ENCODE measurements at places on chromosomes 12 and 14.
A peak's percentile ranks its signal among the peaks of the same experiment; 100 is the strongest.

- no peak for DNase-seq
Measured at GRCh38 chr12:12726555-12727093, 9.5 kb downstream of the CDKN1B start.

DNA sequence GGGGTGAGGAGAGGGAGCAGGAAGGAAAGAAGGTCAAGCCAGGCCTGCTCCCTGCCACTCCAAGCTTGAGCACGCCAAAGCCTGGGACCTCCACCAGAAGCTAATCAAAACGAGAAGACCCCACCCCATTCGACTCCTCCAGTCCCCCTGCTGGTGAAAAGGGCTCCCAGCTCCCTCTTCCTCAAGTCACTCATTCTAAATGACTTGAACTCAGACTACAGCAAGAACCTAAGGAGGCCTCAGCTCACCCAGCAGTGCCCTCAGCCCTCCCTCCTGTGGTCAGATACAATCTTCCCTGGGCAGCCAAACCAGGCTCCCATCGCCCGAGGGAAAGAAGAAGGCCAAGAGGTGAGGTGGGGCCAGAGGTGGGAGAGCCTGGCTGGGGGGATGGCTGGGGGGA, 17.4 kb downstream of the HDAC7 start:
- no peak for DNase-seq

GRCh38 chr12:130374083-130374482, 36.4 kb downstream of the PIWIL1 start:
- no peak for DNase-seq

- no peak for DNase-seq
Measured at GRCh38 chr12:75656648-75657047, 145.2 kb upstream of the KRR1 start.

GRCh38 chr12:51128919-51129318, 44.0 kb downstream of the TFCP2 start:
- no peak for DNase-seq

DNA sequence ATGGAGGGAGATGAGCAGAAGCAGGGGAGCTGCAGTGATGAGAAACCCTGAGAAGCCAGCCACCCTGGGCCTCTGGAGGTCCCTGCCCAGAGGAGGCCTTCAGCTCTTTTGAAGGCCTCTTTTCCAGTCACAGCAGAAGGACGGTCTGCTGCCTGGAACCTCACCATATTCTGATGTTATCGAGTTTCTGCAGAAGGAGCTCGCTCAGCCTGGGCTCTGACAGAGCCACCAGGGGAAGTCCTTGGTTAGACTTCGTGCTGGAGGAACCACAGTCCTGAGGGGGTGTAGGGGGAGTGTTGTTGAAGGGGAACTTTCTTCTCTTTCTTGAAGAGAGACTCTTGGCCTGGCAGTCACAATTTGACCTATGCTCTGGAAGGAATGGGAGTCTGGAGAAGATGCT, 25.1 kb upstream of the BATF start:
- DNase-seq, result no peak

GRCh38 chr12:79409562-79409961, 281.2 kb downstream of the PAWR start:
- DNase-seq, result no peak

- DNase-seq, result no peak
Measured at GRCh38 chr14:68153275-68153674, 333.7 kb downstream of the RAD51B start.

- no peak for DNase-seq
Measured at GRCh38 chr14:100442498-100443490, 119.7 kb downstream of the SLC25A47 start.

DNA sequence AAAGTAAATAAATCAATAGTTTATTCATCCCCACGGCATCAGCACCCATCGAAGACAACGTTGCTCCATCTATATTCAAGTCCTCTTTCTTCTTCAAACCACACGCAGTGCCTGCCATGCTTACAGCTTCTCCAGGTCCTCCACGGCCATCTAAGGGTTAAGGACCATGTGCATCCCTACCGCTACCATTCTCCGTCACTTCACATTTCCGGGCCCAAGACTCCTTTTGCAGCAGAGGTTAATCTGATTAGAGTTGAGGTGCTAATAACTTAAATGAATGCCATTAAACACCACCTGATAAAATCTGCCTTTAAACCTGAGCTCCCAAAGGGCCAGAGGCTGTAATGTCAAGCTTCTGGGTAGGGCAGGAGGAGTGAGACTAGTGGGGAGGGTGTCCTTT, 79.7 kb upstream of the CCND2 start:
- no peak for DNase-seq

DNA sequence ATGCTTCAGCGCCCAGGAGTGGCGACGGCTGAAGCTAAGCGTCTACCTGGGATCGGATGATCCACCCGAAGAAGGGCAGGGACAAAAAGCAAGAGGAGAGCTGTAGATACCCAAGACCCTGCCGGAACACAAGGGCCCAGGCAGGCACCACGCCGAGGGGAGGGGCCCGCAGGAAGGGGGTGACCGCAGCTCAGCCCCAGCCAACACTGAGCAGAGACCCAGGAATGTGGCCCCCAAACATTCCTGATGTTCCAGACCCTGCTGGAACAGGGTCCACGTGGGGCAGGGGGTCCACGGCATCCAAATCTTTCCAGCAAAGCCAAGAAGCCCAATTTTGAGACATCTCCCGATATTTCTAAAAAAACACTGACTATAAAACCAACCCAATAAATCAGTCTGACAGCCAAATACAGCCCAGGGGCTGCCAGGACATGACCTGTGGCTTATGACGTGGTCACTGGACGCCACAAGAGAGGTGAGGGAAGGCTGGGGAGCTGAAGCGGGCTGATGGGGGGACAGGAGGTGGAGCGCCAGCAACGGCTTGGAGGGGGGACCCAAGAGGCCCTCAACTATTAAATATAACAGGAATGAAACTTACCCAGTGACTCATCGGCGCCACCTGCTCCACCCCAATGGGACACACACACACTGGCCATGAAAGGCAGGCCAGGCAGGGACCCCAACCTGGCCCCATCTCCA, 58.9 kb downstream of the NCOR2 start:
- DNase-seq, result no peak

GRCh38 chr12:39331539-39332261, 111.2 kb downstream of the KIF21A start:
- no peak for DNase-seq

DNA sequence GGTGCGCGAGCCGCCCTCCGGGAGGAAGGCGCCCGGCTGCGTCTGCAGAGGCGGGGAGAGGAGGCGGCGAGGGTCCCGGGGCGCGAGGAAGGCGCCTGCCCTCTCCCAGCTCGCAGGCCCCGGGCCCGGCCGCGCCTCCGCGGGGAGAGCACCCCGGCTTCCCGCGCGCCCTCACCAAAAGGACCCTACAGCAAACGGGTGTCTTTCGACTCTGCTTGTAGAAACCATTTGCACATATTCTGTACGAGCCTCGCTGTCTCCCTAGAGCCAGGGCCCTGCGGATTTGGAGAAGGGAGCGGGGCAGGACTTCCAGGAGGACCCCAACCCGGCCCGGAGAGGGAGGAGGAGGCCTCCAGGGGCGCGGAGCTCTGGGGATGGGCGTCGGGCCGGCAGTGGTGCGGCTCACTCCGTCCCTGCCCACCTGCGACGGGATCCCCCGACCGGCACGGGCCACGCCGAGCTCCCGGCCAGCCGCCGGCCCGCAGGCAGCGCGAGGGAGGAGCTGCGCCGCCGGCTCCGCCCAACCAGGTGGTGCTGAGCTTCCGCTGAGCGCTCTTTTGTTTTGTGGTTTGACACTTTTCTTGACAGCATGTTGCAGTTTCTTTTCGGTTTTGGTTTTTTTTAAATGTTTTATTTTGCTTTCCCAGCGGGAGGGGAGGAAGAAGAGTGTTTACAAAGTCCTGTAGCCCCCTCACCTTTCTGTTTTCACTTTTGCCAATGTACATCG, 103.3 kb upstream of the FKBP4 start:
- DNase-seq, result no peak

DNA sequence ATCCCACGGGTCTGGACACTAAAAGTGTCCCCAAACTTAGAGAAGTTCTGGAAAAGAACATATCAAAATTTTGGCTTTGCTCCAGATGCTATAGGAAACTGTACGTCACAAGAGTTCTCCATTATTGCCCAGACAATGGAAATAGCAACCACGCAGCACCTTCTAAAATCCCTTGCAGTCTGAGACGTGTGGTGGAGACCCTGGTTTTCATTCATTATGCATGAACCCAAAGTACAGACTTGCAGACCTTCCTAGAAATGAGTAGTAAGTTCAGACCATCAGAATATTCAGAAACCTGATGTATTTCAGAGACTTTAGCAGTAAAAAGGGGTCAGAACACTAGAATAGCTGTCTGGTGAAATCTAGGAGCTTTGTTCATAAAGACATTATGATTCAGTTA, 50.0 kb upstream of the BCL2L14 start:
- no peak for DNase-seq

DNA sequence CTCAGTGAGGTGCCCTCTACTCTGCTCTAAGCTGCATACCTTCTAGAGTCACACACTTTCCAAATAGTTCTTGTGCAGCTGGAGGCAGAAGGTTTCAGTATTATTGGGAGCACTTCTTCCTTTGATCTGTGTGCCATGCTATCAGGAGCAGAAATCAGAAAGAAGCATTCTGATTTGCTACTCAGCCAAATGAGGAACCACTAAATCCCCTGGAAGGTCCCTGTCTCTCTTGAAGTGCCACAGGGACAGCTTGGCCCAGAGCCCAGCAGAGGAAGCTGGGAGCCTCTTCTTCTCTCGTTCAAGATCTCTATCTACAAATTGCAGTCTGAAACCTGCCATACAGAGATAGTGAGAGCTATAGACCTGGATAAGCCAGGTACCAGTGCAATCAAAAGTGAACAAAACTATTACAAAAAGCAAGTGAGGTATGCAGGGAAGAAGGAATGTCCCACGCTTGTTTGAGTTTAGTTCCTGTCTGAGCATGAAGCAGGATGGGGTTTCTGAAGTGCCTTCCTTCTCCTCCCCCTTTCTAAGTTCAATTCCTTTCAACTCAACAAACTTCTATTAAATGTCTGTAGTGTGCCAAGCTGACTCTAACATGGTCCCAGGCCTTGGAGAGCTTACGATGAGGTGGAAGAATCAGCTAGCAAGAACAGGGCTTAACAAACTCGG, 100.9 kb upstream of the PARP11 start:
- DNase-seq, result no peak

GRCh38 chr12:29048787-29049186, 100.3 kb upstream of the FAR2 start:
- no peak for DNase-seq

DNA sequence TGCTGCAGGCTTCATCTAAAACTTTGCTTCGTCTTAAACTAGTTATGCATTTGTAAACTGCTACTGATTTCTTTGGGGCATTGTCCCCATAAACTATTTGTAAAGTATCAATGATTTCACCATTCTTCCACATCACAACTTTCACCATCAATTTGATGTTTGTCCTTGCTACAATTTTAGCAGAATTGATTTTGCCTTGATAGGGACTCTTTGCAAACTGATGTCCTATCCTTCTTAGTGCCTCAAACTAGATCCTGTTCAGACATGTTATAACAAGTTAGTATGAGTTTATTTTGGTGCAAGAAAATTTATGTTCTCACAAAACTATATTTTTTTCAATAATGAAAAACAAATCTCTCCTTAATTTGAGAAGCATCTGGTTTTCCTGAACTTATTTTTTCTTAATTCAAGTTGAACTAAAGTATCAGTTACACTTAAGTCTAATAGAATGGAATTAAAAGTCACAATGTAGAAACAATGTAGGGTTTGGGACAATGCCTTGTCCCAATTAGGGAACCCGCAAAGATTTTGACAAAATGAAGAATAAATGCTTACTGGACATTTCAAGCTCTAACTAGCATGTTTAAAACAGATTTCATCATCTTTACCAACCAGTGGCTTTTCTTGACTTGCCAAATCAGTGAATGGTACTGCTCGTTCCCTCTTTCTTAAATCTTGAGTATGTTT, 10.1 kb upstream of the ARID4A start:
- no peak for DNase-seq

DNA sequence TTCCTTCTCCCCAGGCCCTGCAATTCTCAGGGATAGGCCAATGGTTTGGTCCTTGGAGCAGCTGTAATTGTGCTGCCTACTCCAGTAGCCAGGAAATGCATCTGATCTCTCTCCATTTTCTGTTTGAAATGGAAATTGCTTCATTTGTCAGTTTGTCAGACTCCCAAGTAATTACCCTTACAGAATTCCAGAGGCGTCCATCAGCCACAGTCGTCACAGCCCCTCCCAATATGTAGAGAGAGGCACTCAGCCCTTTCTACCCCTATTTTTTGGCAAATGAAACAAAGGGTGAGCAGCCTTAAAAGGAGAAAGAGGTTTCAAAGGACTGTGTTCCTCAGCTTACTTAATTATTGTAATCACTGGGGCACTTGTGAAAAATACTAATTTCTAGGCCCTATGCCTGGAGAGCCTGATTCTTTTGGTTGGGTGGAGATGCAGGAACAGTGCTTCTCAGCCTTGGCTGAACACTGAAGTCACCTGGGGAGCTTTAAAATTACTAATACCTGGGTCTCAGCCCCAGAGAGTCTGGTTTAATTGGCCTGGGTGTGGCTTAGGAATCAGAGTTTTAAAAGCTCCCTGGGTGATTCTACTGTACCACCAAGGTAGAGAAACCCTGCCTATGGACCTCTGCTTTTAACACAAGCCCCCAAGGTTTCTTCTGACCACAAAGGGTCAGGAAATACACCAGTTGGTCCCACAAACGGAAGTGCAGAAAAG, 190.0 kb downstream of the EMP1 start:
- peak; percentile 60 for DNase-seq

DNA sequence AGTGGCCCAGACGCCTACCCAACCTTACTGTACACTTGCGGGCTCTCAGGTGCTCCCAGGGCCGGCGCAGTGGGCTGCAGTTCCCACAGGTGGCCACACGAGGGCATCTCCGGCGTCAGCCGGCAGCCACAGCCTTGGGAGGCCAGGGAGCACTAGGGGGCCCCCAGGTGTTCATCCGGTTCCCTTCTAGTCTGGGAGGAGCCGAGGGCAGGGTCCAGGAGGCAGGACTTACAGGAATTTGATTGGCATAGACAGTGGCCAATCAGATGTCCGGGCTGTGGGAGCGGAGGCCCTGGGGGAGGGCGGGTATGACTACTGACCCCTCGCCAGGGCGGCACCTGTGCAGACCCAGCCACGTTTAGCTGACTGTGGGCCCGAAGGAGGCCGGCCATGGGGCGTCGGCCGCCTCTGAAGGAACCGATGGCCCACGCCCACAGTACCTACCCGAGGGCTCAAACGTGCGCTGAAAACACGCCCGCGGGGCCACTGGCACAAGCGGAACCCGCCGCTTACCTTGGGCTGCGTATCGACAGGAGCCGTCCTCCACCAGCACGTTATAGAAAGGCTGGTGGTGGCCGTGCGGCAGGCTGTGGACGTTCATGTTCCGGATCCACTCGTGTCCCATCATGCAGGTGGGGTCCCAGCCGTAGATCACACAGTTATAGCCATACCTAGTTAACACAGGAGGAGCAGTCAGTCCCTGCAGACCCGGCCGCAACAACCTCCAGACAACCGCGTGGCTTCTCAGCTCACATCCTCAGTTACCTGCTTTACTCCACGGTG, 34.8 kb downstream of the FBXO21 start:
- no peak for DNase-seq

Data from hippocampal formation (tissue), 2 donors.